Spleen (tissue), 13 donors: ENCODE measurements at places on chromosomes 4 and X. TPM values are rescaled to one million over a fixed set of nuclear protein-coding genes. Genes with fewer than 3 reads are reported as not detected.

DNA sequence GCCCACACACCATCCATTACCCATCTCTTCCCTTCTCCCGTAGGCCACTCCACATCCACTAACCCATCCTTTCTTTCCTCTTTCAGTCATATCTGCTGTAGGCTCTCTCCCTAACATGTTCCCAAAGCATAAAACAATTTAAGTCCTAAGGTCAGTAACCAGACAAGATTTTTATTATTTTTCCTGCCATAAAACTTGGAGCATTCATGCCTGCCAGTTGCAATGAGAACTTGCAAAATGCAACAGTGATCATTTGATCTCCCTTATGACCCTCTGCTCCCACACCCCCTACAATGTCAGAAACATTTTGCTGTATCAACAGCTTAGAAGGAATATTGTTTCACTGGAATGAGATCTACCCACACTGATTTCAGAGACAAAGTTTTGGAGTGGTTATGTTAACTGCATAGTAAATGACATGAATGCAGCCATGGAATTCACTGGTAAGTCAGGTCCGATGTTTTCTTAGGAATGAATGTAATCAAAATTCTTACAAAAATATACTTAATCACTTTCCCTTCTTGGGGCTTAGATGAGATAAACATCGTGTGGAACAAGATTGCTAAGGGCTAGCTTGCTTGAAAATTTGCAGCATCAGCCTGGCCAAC, 5.7 kb downstream of the NIPAL1 start:
- DNase-seq, result no peak

DNA sequence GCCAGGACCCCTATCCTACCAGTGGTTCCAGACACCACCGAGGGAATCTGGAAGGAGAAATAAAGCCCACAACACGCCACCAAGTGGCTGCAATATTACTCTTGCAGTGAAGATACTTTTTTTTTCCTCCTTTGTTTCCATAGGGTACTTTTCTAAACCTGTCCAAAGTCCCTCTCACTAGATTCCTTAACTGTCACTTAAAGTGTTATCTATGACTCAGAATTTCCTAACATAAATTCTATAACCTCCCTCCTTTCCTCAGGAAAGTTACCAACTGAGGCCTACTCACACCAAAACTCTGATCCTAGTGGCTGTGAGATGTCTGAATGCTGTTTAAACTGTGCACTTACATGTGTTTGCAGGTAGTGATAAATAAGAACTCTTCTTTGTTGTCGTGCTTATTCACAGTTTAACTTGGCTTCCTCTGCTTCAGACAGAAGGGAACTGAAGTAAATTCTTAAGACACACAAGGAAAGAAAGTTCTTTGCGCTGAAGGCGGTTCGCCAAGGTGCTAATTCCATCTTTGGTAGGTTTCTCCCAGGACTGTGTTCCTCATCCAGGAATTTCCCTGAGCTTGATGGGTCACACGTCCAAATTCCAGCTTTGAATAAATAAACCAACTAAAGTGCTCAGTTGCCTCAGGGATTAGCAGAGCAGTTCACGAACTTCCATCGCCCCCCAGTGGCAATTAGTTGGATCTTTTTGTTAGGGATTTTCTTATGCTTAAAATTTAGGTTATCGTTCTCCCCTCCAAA, 10.7 kb upstream of the HCCS start:
- no peak for DNase-seq

- DNase-seq, result no peak
Measured at GRCh38 chr4:98996056-98996764, 689 bp downstream of the METAP1 start.

DNA sequence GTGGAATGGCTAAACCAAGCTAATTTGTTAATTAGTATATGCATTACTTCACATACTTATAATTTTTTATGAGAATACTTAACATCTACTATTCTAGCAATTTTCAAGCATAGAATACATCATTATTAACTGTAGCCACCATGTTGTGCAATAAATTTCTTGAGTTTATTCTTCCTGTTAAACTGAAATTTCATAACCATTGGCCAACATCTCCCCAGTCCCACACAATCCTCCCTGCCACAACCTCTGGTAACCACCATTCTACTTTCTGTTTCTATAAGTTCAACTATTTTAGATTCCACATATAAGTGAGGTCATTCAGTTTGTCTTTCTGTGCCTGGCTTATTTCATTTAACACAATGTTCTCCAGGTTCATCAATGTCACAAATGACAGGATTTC, 208.5 kb downstream of the PPP4R3C start:
- DNase-seq, result no peak

GRCh38 chrX:38939067-38939466, 137.8 kb downstream of the MID1IP1 start:
- DNase-seq, result no peak

GRCh38 chrX:86322913-86323312, 174.7 kb downstream of the DACH2 start:
- no peak for DNase-seq

DNA sequence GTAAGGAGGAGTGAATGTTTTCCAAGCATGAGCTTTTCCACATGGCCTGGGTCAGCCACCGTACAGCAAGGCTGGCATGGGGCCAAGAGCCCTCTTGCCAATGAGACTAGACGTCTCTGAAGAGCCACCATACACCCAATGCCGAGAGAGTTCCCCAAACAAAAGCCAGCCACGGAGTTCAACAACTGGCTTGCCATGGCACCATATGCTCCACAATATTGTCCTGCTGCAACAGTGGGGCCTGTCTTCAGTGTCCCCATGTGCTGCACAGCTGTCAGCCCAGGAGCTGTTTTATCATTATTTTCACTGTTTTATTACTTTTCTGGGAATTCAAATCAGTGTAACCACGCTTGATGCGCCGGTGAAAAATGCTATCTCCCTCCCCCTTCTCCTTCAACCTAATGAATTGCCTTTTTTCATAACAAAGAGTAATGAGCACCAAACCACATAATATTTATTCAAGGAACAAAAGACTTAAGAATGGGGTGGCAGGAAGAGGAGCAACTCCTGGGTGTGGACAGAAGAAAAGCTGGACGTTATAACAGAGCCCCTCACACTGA, 18.4 kb downstream of the MAML3 start:
- DNase-seq, result no peak

DNA sequence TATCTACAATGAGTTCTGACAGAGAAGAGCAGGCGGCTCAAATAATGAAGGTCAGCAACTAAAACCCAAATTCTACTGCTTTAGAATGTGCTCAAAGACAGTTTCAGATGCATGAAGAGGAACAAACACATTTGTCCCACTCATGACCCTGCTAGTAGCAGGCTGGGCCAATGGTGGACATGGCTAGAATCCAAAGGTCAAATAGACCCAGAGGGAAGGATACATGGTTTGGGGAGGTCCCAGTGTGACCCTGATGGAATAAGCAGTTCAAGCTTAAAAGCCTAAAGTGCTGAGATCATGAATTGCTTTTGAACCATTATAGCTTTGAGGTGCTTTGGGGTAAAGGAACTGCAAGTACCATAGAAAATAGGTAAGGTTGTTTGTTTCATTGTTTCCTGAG, 450.7 kb downstream of the MID1IP1 start:
- DNase-seq, result no peak

- DNase-seq, result no peak
Measured at GRCh38 chr4:85452058-85452731, 22.8 kb upstream of the ARHGAP24 start.

DNA sequence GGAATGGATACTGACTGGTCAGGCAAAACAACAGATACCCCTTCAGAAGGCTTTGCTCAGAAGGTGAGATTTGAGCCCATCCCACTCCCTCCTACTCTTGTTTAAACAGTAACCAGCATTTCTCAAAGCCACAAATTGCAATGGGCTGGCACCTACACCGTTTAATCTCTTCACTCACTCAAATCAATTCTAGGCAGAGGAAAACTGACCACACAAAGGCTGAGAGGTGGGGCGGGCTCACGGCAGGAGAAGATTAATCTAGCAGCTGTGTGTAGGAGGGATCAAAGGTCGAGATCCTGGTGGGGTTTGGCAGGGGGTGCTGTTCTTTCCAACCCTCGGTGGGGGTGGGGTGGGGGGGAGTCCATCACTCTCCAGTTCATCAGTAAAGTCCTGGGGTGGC, 622.4 kb downstream of the BCOR start:
- DNase-seq, result no peak

DNA sequence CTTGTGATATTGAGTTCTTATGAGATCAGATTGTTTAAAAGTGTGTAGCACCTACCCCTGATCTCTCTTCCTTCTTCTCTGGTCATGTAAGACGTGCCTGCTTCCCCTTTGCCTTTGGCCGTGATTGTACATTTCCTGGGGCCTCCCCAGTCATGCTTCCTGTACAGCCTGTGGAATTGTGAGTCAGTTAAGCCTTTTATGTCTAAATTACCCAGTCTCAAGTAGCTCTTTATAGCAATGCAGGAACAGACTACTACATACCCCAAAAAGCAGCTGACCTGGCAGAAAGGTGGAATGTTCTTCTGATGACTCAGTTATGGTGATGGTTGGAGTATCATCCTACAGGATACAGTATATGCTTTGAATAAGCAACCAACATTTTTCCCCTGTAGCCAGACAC, 11.4 kb upstream of the MCUB start:
- DNase-seq, result no peak

DNA sequence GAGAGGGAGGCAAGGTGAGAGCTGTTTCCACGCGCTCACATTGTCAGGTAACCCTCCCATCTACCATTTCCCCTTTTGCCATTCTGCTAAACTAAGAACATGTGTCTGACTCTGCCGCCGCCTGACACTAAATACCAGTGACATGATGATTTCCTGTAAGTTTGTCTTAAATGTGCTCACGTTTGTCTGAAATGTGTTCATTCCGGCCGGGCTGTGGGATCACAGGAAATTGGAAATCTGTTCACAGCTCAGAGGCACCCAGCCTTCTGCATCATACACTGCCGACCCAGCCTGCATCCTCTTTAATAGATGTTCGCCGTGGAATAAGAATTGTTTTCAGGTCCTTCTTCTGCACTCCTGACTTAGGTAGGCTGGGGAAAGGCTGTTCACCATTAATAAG, 336.2 kb upstream of the PPARGC1A start:
- no peak for DNase-seq

DNA sequence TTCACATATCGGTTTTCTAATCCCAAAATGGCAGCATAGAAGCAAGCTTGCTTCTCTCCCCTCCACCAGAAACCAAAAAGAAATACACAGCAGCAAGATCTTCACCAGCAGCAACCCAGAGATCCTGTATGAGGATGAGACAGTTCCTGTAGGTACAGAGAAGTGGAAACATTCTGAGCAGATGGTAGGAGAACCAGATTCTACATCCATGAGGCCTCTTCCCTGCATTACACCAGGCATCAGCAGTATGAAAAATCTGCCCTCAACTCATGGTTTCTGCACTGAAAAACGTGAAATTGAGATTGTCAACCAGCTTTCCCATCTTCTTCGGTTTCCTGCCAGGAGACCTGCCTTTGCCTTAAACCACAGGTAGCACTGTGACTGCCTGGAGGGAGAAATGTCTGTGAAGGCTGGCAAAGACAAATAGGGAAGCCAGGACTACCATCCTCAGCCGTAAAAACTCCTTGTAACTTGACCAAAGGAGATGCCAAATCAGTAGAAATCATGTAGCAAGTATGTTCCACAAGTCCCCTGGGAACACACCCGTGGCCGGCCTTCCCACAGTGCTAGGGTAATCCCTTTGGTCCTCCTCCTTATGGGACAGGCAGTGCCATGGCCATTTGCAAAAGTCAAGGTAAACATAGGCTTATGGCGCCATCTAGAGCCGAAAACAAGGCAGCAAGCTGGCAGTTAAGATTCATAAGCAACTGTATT, 24.0 kb upstream of the MTHFD2L start:
- peak; percentile 81 for DNase-seq

DNA sequence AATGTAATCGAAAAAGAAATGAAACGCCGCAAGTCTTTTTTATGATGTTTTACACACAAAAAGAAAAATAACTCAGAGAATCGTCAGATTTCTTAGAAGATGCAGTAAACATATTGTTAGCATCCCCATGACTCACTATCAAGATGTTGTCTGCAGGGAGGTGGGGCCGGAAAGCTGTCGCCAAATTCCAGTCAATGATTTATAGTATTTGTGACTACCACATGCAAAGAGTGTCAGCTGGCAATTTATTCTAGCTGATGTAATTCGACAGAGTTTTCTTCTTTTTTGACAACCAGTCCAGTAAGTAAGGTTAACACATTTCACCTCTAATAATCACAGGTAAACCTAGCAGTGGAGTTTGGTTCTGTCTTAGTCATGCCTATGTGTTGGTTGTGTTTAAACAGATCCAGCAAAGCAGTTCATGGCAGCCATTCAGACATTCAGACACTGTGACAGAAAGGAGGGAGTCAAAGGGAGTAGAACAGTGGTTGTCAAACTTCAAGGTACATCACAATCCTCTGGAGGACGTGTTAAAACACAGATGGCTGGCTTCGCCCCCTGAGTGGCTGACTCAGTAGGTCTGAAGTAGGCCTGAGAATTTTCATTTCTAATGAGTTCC, 19.8 kb upstream of the PPP1R2C start:
- DNase-seq, result no peak

DNA sequence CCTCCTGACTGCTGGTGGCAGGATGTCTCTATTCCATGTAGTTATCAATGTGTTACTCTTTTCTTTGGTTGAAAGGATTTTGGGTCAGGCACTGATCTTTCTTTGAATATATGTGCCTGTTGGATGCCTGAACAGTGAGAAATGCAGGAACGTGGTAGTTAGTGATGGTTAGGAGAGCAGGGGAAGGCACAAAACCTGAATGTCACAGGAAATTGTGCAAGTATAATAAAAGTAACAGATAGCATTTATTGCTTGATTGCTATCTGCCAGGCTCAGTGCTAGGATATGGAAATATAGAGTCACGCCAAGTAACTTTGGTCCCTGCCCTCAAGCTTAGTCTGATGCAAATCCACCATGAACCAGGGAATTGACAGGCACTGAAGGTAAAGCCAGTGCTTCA, 219.8 kb upstream of the FAT1 start:
- no peak for DNase-seq

DNA sequence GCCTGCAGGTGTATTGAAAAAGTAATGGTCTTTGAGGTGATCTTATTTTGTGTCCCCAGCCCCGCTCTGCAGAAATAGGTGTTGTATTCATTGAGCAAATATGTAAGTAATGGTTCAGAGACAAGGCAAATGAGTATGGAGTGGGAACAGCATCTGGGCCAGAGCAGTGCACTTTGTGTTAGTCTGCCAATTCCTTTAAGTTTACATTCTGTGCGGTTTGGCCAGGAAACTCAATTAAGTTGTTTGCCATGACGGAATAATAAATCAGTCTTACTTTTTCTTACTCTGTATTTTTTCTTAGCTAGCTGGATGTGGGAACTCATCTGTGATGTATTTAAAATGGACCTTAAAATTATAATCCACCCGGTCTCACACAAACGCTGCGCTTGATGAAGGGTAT, 12.6 kb downstream of the DCLK2 start:
- no peak for DNase-seq

Gene EDA2R
- 0.29 TPM for polyA plus RNA-seq

Gene EXOC1L
- not detected for polyA plus RNA-seq

Gene MTTP
- 0.09 TPM for polyA plus RNA-seq
